ENCODE measurements at places on chromosomes 1 and 21.

GRCh38 chr1:91513160-91513559 is 12.5 kb downstream of the CDC7 start:
- DNase-seq: no peak

DNA sequence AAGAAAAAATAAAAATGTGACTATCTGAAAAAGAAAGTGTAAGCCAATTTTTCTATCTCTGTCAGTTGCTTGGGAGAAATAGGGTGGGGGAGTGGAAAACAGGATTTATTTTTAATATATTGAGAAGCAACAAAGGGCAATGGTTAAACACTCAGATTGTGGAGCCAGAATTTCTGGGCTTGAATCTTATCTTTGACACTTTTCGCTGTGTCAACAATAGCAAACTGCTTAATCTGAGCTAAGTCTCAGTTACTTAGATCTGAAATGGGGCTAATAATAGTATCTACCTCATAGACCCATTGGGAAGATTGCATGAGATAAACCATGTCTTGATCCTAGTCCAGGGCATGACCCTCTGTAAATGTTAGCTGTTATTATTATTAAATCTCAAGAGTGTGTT is 468.1 kb downstream of the ADGRL2 start:
- no peak for DNase-seq

- DNase-seq: no peak
These were observed 464.5 kb downstream of the MATN1 start for GRCh38 chr1:30258876-30259275.

GRCh38 chr1:84985365-84985764 is 11.5 kb downstream of the MCOLN2 start:
- no peak for DNase-seq

DNA sequence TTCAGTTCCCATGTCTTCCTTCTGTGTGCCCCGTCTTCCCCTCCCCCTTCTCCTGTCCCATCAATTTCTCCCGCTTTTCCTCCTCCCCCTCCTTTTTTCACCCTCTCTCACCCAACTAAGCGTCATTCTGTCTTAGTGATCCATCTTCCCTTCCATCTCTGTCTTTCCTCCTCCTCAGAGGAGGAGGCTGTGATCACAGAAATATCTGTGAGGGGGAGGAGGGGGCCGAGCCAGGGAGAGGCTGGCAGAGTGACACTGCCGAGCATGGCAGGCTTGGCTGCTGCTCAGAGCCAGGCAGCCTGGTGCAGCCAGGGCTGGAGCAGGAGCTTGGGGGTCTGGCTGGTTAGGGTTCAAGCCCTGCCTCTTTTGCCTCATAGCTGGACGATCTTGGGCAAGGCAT is 7.6 kb downstream of the HTR6 start:
- DNase-seq: no peak

DNA sequence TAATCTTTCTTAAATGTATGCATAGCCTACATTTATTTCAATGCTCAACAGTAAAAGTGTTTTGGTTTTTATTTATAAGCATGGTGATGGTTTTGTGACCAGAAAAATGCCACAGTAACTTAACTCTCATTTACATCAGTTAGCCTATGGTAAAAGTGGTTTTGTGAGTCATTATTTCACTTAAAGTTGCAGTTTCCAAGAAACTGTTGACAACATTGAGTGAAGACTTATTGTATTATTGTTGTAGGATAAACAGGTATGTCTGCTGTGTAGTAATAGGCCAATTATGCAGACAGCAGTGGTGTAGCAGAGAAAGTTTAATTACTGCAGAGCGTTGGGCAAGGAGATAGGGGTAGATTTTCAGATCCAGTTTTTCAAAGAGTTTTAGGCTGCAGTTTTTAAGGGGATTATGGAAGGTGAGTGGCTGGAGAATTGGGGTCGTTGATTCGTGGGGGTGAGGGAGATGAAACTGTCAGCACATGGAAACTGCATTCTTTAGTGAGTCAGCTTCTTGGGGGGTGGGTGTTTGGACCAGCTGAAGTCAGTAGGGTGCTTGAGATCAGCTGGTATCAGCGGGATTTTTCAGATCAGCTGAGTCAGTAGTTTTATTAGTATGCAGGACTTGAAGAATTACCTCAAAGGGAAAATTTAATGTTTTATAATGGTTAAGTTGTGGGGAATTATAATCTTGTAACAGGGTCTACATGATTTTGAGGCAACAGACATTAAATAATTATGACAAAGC is 168.7 kb upstream of the FMN2 start:
- DNase-seq: no peak

DNA sequence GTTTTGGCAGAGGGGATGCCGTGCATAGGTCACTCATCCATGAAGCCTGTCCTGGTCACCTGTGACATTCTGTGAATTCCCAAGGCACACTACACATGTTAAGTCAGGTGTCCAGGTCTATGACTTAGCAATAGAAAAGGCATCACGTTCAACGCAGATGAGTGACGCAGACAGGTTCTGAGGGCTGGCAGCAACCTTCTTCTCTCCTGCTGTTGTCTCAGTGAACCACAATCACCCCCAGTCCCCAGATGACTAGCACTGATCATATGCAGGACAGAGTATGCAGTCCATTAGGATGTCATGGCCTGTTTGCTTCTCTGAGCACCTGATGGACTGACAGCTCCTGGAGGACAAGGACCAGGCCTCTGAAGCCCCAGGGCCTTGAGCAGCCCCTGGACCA is 157.8 kb upstream of the KAZN start:
- no peak for DNase-seq

- peak; percentile 47 for DNase-seq
These were observed 23.4 kb upstream of the TSPAN2 start for GRCh38 chr1:115112496-115113375.

- no peak for DNase-seq
These were observed 30.8 kb upstream of the GLIS1 start for GRCh38 chr1:53769780-53770179.

GRCh38 chr1:28591708-28592320 is at the start of gene RAB42:
TSS of gene RAB42 (plus strand) at chr1:28592265. CDS start at chr1:28592512, 247 bp downstream.
- peak; percentile 19 for DNase-seq

GRCh38 chr1:220497220-220497947 is 30.6 kb upstream of the MARK1 start:
- no peak for DNase-seq

DNA sequence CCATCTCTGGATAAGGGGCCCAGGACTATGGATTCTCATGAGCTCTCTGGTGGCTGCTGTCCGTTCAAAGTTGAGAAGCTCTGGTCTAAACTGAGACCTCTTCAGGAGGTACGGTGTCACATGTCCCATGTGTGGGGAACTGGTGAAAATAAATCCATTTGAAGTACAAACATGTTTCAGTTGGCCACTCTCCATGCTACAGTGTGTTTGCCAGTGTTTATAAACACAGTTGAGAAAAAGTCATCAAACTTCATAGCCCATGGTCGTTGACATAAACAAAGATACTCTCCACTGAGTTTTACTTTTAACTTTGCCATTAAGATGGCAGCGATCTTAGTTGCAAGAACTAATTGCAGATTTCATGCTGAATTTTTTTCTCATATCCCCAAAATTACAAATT is 72.8 kb downstream of the PSMG1 start:
- no peak for DNase-seq

DNA sequence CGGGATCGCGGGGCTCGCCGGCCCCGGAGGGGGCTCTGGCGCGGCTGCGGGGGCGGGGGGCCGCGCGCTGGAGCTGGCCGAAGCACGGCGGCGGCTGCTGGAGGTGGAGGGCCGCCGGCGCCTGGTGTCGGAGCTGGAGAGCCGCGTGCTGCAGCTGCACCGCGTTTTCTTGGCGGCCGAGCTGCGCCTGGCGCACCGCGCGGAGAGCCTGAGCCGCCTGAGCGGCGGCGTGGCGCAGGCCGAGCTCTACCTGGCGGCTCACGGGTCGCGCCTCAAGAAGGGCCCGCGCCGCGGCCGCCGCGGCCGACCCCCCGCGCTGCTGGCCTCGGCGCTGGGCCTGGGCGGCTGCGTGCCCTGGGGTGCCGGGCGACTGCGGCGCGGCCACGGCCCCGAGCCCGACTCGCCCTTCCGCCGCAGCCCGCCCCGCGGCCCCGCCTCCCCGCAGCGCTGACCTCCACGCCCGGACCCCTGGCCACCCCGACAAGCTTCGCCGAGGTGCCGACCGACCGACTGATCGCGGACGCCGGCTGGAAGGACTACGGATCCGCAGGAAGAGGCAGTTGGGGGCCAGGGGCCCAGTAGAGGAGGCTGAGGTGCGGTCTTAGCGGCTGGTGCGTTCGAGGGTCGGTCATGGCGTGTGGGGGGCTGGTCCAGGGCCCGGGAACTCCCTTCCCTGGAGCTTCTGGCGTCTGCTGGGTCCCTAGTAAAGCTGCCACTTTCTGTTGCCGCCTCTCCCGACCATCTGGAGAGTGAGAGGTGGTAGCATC is 711 bp downstream of the TRNP1 start:
- DNase-seq: no peak

DNA sequence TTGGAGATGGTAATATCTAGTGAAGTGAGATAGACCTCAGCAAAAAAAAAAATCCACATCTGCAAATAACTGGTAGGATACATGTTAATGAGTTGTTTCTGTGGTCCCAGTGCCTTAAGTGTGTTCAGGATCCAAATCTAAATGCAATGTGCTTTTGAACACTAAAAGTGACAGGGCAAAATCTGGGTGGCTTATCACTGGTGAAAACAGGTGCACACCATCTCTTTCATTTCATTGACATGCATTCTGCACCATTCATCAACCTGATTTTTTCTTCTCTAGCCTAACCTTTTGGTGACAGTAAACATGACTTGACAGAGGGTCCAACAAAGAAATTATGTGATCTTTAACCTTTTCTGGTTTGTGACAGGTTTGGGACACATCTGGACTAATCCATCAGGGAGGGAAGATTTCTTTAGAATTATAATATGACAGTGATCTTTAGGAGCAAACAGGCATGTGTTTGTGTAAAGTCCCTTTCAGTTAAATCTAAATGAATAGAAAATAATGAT is 201.6 kb upstream of the NEGR1 start:
- DNase-seq: no peak

DNA sequence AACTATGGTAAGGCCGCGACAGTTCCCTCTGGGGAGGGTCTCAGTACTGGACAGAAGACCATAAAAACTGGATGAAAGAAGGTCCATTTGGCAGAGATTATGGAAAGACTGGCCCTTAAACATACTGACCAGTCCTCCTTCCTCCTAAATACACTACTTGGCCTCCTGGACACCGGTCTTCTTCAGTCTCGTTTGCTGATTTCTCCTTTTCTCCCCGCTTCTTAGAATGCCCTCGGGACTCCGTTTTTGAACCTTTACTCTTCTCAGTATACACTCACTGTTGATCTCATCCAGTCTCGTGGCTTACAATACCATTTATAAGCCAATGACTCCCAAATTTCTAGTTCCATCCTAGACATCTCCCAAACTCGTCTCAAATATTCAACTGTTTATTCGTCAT is 694 bp upstream of the MRPL9 start:
- DNase-seq: no peak

GRCh38 chr1:115156826-115157468 is 67.6 kb upstream of the TSPAN2 start:
- no peak for DNase-seq

DNA sequence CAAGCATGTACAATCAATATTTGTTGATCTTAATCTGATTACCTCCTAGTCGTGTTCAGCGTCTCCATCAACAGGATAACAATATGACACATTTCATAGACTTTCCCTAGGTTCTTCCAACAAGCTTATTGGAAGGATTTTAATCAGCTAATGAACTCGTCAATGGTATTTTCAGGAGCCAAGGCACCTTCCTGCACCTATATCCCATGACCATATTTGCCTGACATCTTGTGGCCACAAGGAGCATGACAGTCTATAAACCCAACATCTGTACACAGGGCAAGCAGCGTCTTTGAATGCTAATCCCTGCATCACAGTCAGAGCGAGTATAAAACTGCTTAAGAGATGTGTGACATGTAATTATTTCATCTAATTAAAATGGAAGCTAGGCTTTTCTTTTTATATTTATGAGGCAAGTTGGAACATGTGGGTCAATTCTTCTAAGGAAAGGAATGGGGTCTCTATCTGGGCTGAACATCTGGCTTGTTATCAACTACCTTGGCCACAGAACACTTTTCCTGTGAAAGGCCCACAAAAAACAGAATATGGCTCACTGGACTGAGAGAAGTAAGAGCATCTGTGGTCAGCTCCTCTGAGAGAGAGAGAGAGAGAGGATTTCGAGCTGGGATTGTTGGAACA is 388.8 kb downstream of the NTNG1 start:
- DNase-seq: peak; percentile 10

DNA sequence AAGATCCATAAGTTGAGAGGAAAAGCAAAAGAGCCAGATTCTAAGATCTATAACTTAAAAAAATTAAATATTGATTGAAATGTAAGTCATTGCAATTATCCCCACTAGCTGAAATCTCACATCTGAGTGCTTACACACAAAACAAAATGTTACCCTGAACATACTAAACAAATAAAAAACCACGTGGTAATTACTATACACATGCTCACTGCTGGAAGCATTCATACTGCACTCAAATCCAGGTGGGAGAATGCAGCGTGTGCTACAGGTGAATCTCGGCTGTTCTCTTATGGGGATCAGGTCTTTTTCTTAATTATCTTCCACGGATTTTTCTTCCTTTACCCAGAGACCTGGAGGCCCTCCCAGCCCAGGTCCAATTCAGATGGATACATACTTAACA is 74.3 kb downstream of the SDC3 start:
- DNase-seq: no peak

GRCh38 chr1:175322109-175322508 is 129.5 kb upstream of the KIAA0040 start:
- DNase-seq: no peak

DNA sequence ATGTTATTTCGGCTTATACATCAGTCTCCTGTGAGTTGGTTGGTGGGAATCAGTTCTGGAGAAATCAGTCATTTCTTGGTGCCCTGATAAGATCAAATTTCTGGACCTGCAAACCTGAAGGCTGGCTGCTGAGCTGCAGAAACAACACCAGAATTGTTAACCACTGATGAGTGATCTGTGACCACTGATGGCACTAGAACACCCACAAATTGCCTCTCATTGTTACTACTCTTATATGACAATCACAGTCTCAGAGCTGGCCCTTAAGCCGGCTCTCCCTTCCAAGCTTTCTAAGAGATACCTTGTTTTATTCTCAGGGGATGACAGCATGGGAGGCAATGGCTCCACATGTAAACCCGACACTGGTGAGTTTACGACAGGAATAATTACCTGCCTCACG is 1.9 kb downstream of the C1orf162 start:
- no peak for DNase-seq

- no peak for DNase-seq
These were observed 49.0 kb upstream of the DISP3 start for GRCh38 chr1:11429935-11430334.

DNA sequence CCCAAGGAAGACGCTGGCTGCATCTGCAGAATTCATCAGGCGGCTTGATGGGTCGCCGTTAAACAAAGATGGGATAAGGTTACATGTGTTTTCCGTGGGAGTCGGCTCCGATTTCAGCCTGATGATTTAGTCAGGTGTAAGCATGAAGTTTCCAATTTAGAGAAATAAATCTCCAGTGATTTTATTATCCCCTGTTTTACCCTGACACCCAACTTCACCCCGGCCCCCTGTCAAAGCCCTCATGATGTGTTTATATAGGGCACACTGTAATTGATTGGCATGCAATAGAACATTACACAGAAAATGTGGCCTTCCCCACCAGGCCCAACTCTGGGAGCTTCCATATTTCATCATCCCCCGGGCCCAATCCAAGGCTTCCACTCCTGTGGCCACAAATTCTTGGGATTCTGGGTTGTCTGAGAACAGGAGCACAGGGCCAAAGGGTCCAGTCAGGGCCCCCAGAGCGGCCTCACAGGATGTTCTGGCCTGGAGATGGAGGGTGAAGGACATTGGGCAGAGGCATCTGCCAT is 72.5 kb downstream of the FOXD2 start:
- no peak for DNase-seq

All from SJSA1 (cell line).